Activated CD4-positive, alpha-beta T cell treated with anti-CD3 and anti-CD28 coated beads, Interleukin-2, amount 50 U/mL, for 48 hours (primary cell): ENCODE measurements at places on chromosomes 1 and 21.

DNA sequence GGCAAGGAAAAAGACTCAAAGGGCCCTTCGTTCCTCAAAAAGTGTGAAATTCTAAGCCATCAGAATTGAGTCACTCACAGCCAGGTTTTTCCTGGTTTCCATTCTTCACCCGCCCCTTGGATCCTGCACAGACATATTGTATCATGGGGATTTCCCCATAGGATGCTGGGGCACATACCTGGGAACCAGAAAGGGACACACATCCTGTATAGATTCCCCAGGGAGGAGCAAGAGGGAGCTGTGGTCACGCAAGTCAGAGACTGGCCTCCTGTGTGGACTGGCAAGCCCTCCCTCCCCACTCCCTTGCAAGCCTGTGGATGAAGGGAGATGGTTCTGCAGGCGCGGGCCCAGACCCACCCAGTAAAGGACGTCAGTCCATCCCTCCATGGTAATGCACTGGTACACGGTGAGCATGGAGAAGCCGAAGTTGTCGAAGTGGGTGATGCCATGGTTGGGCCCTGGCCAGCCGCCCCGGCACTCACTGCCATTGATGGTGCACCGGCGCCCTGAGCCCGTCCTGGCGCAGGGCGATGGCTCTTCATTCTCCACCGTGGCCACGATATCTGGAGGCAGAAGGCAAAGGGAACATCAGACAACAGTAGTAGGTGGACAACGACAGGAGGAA, 23.2 kb downstream of the CACNA1S start:
- DNase-seq = no peak

DNA sequence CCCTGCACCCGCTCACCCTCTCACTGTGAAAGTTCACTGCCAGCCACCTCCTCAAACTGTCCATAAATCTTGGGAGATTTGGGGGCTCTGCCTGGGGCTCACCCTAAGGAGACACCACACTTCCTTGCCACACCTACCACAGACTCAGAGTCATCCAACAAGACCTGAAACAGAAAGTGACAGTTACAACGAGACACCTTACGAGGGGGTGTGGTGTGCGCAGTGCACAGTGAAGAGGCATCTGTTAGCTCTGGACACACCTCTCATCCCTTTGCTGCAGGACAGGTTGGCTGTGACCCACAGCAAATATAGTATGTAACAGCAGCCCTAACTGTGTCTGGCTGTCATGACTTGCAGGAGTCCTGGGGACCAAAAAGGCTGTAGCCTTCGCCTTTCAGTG, 190.2 kb downstream of the NR5A2 start:
- no peak for DNase-seq

DNA sequence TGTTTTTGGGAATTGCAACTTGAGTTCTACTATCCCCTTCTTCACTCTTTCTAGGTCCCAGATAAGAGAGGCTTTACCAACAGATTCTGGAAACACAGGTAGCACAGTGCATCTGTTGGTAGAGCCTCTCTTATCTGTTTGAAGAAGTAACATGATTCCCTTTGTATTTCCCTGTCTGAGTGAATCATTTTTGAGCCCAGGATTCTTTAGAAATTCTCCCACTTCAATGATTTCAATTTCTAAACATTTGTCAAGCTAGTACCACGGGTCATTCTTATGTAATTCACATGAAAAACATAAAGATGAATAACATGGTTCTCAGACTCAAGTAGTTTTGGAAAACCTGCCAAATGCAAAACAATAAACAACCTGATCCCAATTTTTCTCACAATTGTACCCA, 72.0 kb upstream of the DUSP10 start:
- DNase-seq = no peak

DNA sequence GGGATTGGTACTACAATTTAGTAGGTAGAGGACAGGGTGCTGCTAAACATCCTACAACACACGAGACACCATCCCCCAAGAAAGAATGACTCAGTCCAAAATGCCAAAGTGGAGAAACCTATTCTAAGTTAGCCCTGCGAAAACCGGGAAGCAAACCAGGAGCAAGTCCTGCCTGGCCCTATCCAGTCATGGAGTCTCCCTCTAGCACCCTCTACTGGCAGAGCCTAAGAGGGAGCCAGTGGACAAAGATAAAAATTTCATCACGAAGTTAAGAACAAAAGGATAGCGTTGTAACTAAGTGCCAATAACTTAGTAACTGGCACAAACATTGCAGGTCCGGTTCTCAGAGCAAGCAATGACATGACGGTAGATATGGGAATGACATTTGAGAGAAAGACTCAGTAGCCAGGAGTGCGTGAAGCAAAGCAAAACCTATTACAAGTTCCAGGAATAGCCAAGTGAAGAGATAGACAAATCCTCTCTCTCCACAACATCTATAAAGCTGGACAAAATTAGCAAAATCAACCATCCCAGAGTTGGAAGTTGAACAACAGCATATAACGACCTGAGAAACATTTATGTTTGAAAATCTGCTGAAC, 383.5 kb downstream of the OMA1 start:
- DNase-seq = no peak

DNA sequence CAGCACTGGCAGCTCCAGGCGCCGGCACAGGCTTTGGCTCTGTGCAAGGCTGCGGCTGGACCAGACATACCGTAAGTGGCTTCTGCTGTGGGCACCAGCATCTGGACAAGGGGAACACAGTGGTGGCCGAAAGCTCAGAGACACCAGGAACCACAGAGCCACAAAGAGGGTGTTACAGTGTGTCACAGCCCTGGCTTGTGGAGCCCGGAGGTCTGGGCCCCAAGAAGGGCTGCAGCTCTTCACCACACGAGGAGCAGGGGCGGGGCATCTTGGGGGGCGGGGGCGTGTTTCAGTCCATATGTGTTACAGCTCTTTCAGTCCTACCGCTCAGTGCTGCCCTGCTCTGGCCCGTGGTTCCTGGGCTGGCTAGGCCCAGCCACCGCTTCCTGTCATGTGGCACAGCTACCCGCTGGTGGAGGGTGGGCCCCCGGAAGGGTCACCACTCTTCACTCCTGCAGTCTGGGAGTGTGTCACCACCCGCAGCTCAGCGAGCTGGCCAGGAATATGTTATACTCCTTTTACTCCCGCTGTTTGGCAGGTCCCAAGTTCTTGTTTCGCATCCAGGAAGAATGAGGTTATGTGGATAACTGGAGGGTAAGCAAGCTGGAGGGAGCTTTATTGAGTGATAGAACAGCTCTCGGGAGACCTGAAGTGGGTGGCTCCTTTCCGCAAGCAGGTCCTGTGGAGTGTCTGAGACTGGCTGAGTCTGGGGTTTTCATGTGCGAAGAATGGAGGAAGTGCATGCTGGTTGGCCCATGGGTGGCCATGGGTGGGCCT, 3.3 kb upstream of the LSM10 start:
- peak; percentile 71 for DNase-seq

- DNase-seq = no peak
Observed at GRCh38 chr1:17309426-17310067, 1.6 kb downstream of the PADI4 start.

GRCh38 chr1:43930168-43930948, 3.2 kb upstream of the ARTN start:
- DNase-seq = no peak

DNA sequence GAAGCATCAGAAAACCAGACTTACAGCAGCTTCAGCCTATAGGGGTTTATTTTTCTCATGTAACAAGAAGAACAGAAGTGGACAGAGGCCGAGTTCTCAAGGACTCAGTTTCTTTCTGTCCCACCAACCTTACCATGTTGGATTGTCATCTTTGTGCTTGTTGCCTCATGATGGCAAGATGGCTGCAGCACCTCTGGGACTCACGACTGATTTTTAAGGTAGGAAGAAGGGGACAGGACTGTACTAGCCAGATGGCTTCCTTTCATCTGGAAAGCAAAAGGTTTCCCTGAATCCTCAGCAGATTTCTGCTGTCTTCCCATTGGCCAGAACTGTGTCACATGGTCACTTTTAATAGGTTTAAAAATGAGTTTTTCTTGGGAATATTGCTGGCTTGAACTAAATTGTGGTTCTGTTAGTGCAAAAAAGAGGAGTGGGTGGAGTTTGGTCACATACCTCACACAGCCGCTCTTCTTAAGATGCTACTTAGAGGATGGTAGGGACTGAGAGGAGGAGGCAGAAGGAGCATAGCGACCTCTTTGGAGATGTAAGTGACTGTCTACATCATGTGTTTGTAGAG, 48.1 kb upstream of the ENAH start:
- no peak for DNase-seq

GRCh38 chr1:169585181-169585580, 1.1 kb downstream of the F5 start:
- no peak for DNase-seq

DNA sequence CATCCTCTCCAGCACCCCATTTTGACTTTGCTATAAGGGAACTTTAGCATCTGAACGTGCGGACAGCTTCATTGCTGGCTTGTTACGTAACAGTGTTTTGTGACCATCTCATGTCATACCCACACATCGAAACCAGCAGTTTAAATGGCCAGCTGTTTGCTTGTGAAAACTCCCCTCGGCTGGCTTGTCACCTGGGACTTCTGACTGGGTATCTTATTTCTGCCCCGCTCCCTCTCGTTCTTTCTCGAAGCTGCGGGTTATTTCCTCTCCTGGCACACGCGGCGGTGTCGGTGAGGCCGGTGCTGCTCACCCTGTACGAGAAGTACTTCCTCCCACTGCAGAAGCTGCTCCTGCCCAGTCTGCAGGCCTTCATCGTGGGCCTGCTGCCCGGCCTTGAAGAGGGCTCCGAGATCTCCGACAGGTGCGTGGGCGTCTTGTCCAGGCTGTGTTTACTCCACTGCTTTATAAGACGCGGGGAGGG, 43.5 kb downstream of the DOP1B start:
- no peak for DNase-seq

GRCh38 chr1:234543442-234544086, 64.6 kb upstream of the TARBP1 start:
- no peak for DNase-seq

- DNase-seq = no peak
Observed at GRCh38 chr1:38336301-38336923, 289.8 kb upstream of the POU3F1 start.

DNA sequence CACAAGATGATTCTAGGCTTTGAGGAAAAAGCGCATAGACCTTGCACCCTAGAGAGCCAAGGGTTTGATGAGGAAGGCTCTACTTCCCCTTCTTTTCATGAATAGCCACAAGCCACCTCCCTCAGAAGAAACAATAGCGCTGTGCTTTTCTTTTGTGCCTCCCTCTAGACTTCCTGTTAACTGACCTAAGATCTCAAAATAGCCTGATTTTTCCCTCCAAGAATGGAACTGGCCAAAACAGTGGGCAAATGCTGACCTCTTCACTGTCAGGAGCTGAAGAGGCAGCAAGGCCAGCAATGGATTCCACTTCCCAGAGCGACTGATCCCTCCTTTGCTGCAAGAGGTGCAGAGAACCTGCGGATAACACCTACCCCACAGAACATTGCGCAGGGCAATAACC, 362.8 kb downstream of the KCNH1 start:
- DNase-seq = no peak

GRCh38 chr21:42671778-42672593, 18.6 kb downstream of the PDE9A start:
- no peak for DNase-seq

GRCh38 chr1:39917825-39918224, 16.1 kb upstream of the MYCL start:
- no peak for DNase-seq

- DNase-seq = no peak
Observed at GRCh38 chr1:102837551-102837950, 270.8 kb downstream of the COL11A1 start.

- no peak for DNase-seq
Observed at GRCh38 chr1:198018529-198018928, 101.4 kb downstream of the LHX9 start.

DNA sequence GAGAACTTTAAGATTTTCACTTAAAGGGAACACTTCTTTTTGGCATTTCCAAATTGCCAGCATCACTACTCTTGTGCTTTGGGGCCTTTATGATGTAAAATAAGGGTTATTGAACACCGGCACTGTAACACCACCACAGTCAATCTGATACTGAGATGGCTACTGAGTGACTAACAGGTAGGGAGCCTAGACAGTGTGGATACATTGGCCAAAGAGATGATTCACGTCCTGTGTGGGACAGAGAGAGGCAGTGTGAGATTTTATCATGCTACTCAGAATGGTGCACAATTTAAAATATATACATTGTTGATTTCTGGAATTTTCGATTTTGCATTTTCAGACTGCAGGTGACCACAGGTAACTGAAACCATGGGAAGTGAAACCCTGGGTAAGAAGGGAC, 261.6 kb downstream of the SPATA17 start:
- DNase-seq = no peak

- DNase-seq = no peak
Observed at GRCh38 chr1:172843444-172843843, 184.5 kb downstream of the FASLG start.
